Heart right ventricle (tissue), 16 donors: ENCODE measurements at places on chromosomes 12 and 14. TPM values are rescaled to one million over a fixed set of nuclear protein-coding genes. Genes with fewer than 3 reads are reported as not detected.

Gene HSPA2
- polyA plus RNA-seq: 10.3 TPM

Gene POTEG
- polyA plus RNA-seq: not detected

Gene KERA
- not detected for polyA plus RNA-seq

DNA sequence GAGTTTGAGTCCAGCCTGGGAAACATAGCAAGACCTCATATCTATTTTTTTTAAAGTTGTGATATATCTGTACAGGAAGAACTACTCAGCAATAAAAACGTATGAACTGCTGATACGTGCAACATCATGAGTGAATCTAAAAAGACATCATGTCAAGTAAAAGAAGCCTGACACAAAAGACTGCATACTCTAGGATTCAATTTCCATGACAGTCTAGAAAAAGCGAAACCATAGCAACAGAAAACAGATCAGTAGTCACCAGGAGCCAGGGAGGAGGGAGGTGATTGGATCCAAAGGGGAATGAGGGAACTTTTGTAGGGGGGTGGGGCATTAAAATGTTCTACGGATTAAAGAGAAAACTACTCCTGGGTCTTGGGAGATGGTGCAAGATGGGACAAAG is 8.7 kb upstream of the RGS6 start:
- DNase-seq: no peak
- no peak overlapping the region for H3K4me3 ChIP-seq
- no peaks in the 10 kb centered on the region for H3K27me3 ChIP-seq
- H3K36me3 ChIP-seq: no peaks in the 10 kb centered on the region

GRCh38 chr12:4307593-4308333 is 13.2 kb upstream of the TIGAR start:
- no peaks in the 10 kb centered on the region for H3K27me3 ChIP-seq
- DNase-seq: peak; percentile 52
- H3K36me3 ChIP-seq: peaks cover 47% of the 10 kb centered on the region
- H3K27ac ChIP-seq: peak overlapping the region; percentile 29
- H3K4me1 ChIP-seq: peaks cover 27% of the 10 kb centered on the region
- no peak overlapping the region for H3K4me3 ChIP-seq

DNA sequence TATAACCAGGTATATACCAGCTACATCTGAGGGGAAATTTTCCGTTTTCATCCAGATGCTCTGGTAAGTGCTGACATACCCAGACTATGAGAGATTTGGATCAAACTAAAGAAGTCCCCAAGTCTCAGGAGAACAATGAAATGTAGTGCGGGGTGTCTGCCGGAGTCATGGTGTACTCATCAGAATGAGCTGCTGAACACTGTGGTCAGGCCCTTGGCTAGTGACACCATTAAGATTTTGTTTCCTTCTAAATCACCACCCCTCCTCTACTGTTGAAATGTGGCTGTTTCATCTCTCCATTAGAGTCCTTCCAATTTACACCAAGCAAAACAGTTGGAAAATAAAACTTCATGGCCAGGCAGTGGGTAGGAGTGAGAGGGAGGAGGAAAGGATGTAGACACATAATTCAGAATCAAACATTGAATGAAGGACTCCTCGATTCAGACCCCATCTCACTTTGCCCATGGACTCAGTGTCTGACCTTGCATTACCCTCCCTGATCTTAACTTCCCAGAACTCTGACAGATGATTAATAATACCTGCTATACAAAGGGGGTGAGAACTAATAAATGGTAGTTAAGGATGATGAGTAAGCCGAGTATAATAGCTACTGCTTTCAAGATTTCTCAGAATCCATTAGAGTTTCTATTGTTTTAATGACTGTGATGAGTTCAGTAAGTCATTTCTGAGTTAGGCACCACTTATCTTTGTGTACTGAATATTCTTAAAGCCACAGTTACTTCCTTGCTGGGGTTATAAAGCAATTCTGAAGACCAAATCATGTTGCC is 127.4 kb downstream of the CRADD start:
- peaks cover 52% of the 10 kb centered on the region for H3K4me1 ChIP-seq
- H3K27me3 ChIP-seq: no peaks in the 10 kb centered on the region
- no peaks in the 10 kb centered on the region for H3K36me3 ChIP-seq
- no peak overlapping the region for H3K4me3 ChIP-seq

- peaks cover 77% of the 10 kb centered on the region for H3K4me1 ChIP-seq
- no peak overlapping the region for H3K4me3 ChIP-seq
- DNase-seq: no peak
- H3K27ac ChIP-seq: peak overlapping the region; percentile 91
Observed at GRCh38 chr14:69654116-69654515, 42.7 kb downstream of the SUSD6 start.

DNA sequence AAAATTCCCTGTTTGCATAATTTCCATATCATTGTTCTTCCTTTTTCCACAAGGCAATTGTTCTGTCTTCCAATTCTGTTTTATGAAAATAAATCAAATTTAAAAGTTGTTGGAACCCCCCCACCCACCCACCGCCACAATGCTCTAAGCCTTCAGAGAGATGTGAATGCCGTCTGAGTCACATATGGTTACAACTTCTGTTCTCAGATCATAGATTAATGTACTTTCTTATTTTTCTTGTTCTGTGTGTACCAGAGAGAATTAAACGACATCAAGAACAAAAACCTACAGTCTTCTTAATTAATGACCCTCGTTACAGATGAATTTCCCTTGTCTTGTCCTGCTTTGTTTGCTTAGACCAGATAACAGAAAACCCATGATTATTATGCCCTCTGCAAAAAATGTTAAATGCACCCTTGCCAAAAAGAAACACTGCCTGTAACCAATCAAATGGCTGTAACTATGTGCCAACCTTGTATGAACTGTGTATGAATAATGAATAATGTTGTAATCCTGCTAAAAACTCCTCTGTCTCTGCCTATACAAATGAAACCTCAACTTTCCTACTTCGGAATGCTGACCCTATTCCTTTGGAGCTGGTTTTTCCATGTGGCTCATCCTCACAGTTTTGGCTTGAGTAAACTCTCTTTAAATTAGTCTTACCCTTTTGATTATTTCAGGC is 14.0 kb downstream of the OR6S1 start:
- peaks cover 29% of the 10 kb centered on the region for H3K27me3 ChIP-seq
- H3K4me1 ChIP-seq: peaks cover 77% of the 10 kb centered on the region
- H3K4me3 ChIP-seq: no peak overlapping the region
- DNase-seq: no peak
- no peak overlapping the region for H3K27ac ChIP-seq
- no peaks in the 10 kb centered on the region for H3K36me3 ChIP-seq

GRCh38 chr12:66735275-66735674 is 56.4 kb upstream of the GRIP1 start:
- DNase-seq: no peak
- no peaks in the 10 kb centered on the region for H3K27me3 ChIP-seq
- no peak overlapping the region for H3K4me3 ChIP-seq
- no peaks in the 10 kb centered on the region for H3K4me1 ChIP-seq
- no peak overlapping the region for H3K27ac ChIP-seq

- no peak overlapping the region for H3K27ac ChIP-seq
- no peaks in the 10 kb centered on the region for H3K36me3 ChIP-seq
- peaks cover 38% of the 10 kb centered on the region for H3K4me1 ChIP-seq
- DNase-seq: no peak
- no peak overlapping the region for H3K4me3 ChIP-seq
Observed at GRCh38 chr12:12439636-12440035, 82.8 kb downstream of the BORCS5 start.

DNA sequence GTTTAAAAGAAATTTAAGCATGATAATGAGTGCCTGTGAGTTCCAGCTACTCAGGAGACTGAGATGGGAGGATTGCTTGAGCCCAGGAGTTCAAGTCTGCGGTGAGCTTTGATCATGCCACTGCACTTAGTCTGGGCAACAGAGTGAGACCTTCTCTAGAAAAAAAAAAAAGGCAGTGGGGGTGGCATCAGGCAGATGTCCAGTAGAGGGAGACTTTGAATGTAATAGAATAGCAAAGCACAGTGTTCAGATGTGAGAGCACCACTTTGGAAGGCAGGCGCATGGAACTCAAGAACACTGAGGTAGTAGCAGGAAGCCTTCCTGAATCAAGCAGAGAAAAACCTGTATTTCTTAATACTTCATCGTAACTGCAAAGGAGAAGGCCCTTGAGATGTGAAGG is 394.5 kb upstream of the GARIN6 start:
- H3K4me3 ChIP-seq: no peak overlapping the region
- H3K36me3 ChIP-seq: no peaks in the 10 kb centered on the region
- no peaks in the 10 kb centered on the region for H3K4me1 ChIP-seq
- no peak for DNase-seq

DNA sequence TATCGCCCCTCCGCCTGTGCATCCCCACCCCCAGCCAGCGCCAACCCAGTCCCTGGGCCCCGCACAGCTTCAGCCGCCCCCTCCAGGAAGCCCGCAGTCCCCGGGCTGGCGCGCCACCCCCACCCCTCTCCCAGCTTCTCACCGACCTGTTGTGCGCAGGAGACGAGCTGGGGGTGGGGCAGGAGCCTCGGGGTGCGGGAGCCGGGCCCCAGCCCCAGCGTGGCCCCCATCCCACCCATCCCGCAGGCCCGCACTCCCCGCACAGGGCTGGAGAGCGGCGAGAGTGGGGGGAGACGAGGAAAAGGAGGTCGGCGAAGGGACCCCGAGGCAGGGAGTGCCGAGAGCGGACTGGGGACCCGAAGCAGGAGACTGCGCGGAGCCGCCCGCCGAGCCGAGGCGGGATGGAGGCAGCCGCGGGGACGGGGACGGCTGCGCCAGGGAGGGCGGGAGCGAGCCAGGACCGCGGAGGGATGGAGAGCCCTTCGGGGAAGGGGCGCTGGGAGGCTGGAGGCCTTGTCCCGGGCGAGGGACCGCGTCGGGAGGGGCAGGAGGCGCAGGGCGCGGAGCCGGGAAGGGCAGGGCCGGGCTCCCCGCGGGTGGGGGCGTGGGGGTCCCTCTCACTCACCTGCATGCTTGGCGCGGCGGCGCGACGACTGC is 498 bp downstream of the PIANP start:
- no peak for DNase-seq
- peak overlapping the region; percentile 45 for H3K4me3 ChIP-seq
- no peaks in the 10 kb centered on the region for H3K36me3 ChIP-seq

- H3K36me3 ChIP-seq: no peaks in the 10 kb centered on the region
- H3K27ac ChIP-seq: no peak overlapping the region
- H3K4me3 ChIP-seq: no peak overlapping the region
- no peaks in the 10 kb centered on the region for H3K4me1 ChIP-seq
Observed at GRCh38 chr12:131356485-131357184, 354.3 kb upstream of the SFSWAP start.
